Esophagus squamous epithelium (tissue), 5 donors: ENCODE measurements at places on chromosomes 16 and 17.

GRCh38 chr16:49466529-49466831 is 92.9 kb downstream of the C16orf78 start:
- no peak for DNase-seq

DNA sequence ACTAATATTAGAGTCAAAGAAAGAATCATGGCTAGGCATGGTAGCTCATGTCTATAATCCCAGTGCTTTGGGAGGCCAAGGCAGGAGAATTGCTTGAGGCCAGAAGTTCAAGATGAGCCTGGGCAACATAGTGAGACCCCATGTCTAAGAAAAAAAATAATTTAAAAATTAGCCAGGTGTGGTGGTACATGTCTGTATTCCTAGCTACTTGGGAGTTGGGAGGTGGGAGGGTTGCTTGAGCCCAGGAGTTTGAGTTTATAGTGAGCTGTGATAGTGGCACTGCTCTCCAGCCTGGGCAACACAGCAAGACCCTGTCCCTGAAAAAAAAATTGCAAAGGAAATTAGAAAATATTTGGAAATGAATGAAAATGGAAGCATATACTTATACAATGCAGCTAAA is 210.3 kb upstream of the AXIN2 start:
- DNase-seq: no peak

GRCh38 chr16:69260019-69260418 is 51.1 kb upstream of the VPS4A start:
- no peak for DNase-seq

- DNase-seq: peak; percentile 22
Observed at GRCh38 chr16:29961479-29962343, at the start of gene TMEM219. TSS of gene TMEM219 (plus strand) at chr16:29962079. CDS start at chr16:29963144, 1,065 bp downstream.

DNA sequence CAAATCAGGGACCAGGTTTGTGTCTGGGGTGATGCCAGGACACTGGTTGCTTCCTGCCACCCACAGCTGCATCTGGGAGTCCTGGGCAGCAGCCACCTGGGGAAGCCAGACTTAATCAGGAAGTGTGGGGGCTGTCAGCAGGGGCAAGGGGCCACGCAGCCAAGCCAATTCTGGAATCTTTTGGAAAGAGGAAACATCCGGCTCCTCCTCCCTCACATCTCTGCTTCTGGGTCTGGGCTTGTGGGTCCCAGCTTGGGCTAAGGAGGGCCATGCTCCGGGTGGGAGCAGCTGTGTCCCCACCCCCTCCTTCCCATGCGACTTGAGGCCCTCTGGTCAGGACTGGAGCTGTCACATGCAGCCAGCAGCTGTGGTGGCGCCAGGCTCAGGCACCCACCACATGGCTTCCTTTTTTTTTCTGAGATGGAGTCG is 37.0 kb upstream of the CCDC182 start:
- DNase-seq: no peak
